Keratinocyte (primary cell): ENCODE measurements at places on chromosomes 11 and 22. TPM values are rescaled to one million over a fixed set of nuclear protein-coding genes. Genes with fewer than 3 reads are reported as not detected.

MYOD1 gene
- polyA plus RNA-seq, result not detected in 3 replicates

OR5T1 gene
- not detected in 3 replicates for polyA plus RNA-seq

TBX10 gene
- not detected in 3 replicates for polyA plus RNA-seq

TMEM135 gene
- polyA plus RNA-seq, result 11.6 to 15.0 TPM (median 11.7 TPM) in 3 replicates

TREH gene
- polyA plus RNA-seq, result not detected in 3 replicates

SPTBN2 gene
- 7.8 to 14.7 TPM (median 11.1 TPM) in 3 replicates for polyA plus RNA-seq

ELF5 gene
- polyA plus RNA-seq, result not detected in 3 replicates

SEPTIN3 gene
- polyA plus RNA-seq, result 0.05 to 0.07 TPM (median 0.06 TPM) in 3 replicates

TXNRD2 gene
- 12.9 to 18.6 TPM (median 16.0 TPM) in 3 replicates for polyA plus RNA-seq

PANX3 gene
- polyA plus RNA-seq, result not detected in 3 replicates

OPCML gene
- polyA plus RNA-seq, result 0.04 to 0.09 TPM in 2 of 3 replicates, not detected in the other

NRIP3 gene
- 0.93 to 1.0 TPM (median 1.00 TPM) in 3 replicates for polyA plus RNA-seq

TYR gene
- 0.03 TPM in 1 of 3 replicates, not detected in the others for polyA plus RNA-seq

PANX2 gene
- 0.22 to 0.68 TPM (median 0.32 TPM) in 3 replicates for polyA plus RNA-seq

KRTAP5-7 gene
- polyA plus RNA-seq, result 0.03 to 0.05 TPM in 2 of 3 replicates, not detected in the other
